ENCODE measurements at places on chromosomes 5 and 9.

DNA sequence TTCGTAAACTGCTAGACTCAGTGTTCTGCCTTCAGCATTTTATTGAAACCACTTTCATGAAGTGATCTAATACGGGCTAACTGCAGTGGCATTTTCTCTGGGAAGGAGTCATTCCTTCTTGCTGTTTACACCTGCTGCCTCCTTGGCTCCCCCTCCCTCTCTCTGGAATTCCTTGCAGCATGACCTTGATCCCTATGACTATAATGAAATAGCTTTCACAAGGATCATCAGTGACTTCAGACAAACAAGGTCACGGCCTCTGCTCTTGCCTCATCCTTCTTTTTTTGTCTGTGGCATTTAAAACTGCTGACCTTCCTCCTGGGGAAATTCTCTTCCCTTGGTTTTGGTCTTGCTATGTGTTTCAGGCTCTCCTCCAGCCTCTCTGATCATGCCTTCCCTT lies 90.2 kb downstream of the ZNF462 start:
- DNase-seq: no peak
- H3K27me3 ChIP-seq: no peaks in the 10 kb centered on the region
- H3K4me1 ChIP-seq: no peaks in the 10 kb centered on the region
- H3K4me3 ChIP-seq: no peak overlapping the region
- H3K36me3 ChIP-seq: no peaks in the 10 kb centered on the region

DNA sequence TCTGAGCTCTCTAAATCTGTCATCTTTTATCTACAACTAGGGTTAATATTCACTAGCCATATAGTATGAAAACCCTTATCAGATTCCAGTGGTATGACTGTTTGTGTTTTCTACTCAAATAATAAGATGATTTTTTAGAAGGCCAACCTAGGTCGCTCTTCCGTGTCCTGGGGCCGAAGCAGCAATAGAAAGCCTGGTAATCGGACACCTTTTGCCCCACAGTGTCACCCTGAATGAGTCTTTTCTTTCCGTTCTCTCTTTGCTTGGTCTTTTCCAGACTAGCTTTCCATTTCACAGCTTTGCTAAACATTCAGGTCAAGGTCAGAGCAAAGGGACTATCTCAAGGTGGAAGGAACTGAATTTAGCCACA lies 243.3 kb upstream of the ANKRD55 start:
- no peak for DNase-seq
- H3K36me3 ChIP-seq: no peaks in the 10 kb centered on the region
- no peak overlapping the region for H3K27ac ChIP-seq
- no peaks in the 10 kb centered on the region for H3K27me3 ChIP-seq
- no peak overlapping the region for H3K4me3 ChIP-seq
- peaks cover 32% of the 10 kb centered on the region for H3K4me1 ChIP-seq

DNA sequence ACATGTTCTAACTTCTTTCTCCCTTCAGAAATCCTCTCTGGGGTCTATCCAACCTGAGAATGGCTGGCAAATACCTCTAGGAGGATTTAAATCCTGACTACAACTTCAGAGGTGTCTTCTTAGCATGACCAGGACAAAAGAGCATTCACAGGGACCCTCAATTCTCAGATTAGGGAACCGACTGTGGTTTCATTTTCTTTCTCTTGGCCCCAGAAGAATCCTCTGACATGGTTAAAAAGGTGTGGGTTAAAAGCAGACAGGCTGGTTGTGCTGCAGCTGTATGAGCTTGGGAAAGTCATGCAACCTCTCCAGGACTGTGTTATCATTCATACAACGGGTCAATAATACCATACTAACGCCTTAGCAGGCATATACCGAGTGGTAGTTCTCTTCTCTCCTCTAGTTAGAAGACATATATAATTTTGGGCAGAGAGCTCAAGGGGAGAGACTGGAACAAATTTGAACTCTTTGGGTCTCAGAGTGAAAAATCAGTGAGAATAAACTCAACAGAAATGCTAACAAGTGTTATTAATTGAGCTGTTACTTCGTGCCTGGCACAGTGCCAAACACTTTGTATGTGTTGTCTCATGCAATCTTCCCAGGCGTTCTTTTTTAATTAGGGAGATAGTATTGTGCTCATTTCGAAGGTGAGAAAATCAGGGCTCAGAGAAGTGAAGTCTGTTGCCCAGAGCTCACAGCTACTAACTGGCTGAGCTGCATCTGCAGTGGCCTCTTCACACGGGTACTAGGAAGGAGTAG lies 35.2 kb downstream of the INSYN2B start:
- no peaks in the 10 kb centered on the region for H3K4me1 ChIP-seq
- no peak overlapping the region for H3K4me3 ChIP-seq
- no peaks in the 10 kb centered on the region for H3K36me3 ChIP-seq
- no peaks in the 10 kb centered on the region for H3K27me3 ChIP-seq

- H3K27ac ChIP-seq: no peak overlapping the region
- no peaks in the 10 kb centered on the region for H3K4me1 ChIP-seq
These were observed 5.6 kb downstream of the MYO10 start for GRCh38 chr5:16930496-16930895.

DNA sequence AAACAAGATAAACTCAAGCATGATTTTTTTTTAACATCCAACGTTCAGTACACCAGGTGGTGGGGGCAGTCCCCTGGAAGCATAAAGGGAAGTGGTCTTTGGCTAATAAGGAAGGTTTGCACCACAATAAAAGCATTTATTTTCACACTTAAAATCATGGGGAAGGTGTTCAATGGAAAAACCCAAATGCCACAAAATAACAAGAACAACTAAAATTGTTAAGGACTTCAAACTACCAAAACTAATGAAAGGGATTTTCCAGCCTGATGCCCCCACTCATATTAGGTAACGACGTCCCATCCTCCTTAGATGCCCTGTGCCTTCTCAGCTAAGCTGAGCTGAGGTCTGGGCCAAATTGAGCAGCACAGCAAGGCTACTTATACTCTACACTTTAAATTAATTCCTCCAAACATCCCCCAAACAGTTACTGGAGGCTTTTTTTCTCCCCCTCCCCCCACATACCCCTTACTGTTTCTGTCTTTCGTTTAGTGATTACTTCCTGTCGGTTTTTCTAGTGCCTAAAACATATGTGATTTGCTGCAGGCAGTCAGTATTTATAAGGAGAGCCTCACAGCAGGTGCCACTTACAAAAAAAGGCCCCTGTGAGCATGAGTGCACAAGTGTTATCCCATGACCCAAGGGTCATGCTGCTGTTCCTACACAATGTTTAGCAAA lies 259.7 kb upstream of the ZNF608 start:
- DNase-seq: no peak
- no peaks in the 10 kb centered on the region for H3K36me3 ChIP-seq
- no peak overlapping the region for H3K27ac ChIP-seq
- H3K4me1 ChIP-seq: no peaks in the 10 kb centered on the region

DNA sequence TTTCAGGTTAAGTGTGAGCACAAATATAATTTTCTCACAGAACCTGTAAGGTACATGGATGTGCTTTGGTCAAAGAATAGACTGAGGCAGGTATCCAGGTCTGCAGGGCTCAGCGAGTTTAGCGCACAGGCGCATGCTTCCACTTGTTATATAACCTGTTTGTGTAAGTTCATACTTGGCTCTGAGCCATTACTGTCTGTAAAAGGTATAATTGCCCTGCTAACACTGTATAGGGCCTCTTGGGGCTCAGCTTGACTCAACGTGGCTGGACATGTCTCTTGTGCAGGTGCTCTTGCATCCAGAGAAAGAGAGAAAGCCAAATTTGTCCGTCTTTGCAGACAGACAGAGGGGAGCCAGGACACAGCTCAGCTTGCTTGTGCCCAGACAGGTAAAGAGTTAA lies 759.6 kb downstream of the MTRR start:
- no peaks in the 10 kb centered on the region for H3K4me1 ChIP-seq
- no peak overlapping the region for H3K27ac ChIP-seq
- H3K4me3 ChIP-seq: no peak overlapping the region
- DNase-seq: no peak
- no peaks in the 10 kb centered on the region for H3K36me3 ChIP-seq
- no peaks in the 10 kb centered on the region for H3K27me3 ChIP-seq

GRCh38 chr5:79183617-79184016 lies 52.3 kb upstream of the JMY start:
- no peaks in the 10 kb centered on the region for H3K4me1 ChIP-seq
- no peak overlapping the region for H3K27ac ChIP-seq
- no peaks in the 10 kb centered on the region for H3K36me3 ChIP-seq
- H3K4me3 ChIP-seq: no peak overlapping the region
- H3K27me3 ChIP-seq: no peaks in the 10 kb centered on the region

DNA sequence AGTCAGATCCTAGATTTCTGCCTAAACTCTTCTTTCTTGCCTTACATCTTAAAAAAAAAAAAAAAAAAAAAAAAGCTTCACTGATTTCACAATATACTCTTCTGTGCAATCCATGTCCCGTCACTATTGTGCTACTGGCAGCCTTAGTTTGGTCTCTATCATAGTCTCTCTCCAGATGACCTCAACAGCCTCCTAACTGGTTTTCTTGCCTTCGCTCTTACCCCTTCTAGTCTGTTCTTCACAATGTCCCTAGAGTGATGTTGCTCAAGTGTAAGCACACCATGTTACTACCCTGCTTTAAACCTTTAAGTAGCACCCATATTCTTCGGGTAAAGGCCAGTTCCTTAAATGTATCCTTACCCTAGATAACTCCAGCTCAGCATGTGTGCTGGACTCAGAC lies 25.8 kb downstream of the CD180 start:
- DNase-seq: no peak
- peaks cover 34% of the 10 kb centered on the region for H3K4me1 ChIP-seq
- H3K27me3 ChIP-seq: no peaks in the 10 kb centered on the region
- H3K27ac ChIP-seq: no peak overlapping the region
- no peak overlapping the region for H3K4me3 ChIP-seq

DNA sequence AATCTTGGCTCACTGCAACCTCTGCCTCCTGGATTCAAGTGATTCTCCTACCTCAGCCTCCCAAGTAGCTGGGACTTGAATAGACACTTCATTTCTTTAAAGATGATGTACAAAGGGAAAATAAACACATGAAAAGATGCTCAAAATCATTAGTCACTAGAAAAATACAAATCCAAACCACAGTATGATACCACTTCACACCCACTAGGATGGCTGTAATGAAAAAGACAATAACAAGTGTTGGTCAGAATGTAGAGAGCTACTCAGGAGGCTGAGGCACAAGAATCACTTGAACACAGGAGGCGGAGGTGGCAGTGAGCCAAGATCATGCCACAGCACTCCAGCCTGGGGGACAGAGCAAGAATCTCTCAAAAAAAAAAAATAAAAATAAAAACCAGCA lies 13.0 kb downstream of the F2RL2 start:
- no peak overlapping the region for H3K4me3 ChIP-seq
- no peaks in the 10 kb centered on the region for H3K4me1 ChIP-seq
- peaks cover 13% of the 10 kb centered on the region for H3K36me3 ChIP-seq
- no peaks in the 10 kb centered on the region for H3K27me3 ChIP-seq

GRCh38 chr5:180119903-180120236 lies 48.3 kb upstream of the RNF130 start:
- H3K4me1 ChIP-seq: no peaks in the 10 kb centered on the region
- no peak overlapping the region for H3K4me3 ChIP-seq
- H3K27me3 ChIP-seq: no peaks in the 10 kb centered on the region
- H3K36me3 ChIP-seq: no peaks in the 10 kb centered on the region
- H3K27ac ChIP-seq: no peak overlapping the region
- DNase-seq: no peak

- no peaks in the 10 kb centered on the region for H3K36me3 ChIP-seq
- no peaks in the 10 kb centered on the region for H3K4me1 ChIP-seq
- no peak overlapping the region for H3K27ac ChIP-seq
These were observed 181.9 kb downstream of the CETN3 start for GRCh38 chr5:90227683-90228082.

DNA sequence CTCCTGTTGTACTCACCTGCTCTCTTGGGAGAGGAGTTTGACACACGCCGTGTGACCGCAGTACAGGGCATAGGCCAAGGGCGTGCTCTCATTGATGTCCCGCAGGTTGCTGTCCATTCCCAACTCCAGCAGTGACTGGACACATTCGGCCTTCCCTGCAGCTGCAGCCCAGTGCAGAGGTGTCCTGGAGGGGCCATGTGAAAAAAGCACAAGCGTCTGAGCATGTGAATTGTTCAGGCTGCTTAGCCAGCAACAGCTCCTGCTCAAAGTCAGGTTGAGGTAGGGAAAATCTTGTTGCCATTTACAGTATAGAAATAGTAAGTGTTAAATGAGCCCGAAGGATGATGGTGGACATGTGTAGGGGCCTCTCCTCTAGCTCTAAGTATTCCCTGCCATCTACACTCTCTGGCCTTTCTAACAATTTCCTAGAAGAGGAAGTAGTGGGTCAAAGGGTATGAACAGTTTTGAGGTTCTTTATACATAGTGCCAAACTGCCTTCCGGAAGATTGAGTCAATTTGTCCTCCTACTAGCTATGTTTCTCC lies 116.5 kb downstream of the ANKRD55 start:
- H3K36me3 ChIP-seq: no peaks in the 10 kb centered on the region
- no peaks in the 10 kb centered on the region for H3K27me3 ChIP-seq
- H3K4me3 ChIP-seq: no peak overlapping the region
- no peak overlapping the region for H3K27ac ChIP-seq

- peak overlapping the region; percentile 76 for H3K27ac ChIP-seq
- H3K4me1 ChIP-seq: peaks cover 38% of the 10 kb centered on the region
- DNase-seq: peak; percentile 54
- H3K27me3 ChIP-seq: no peaks in the 10 kb centered on the region
- H3K4me3 ChIP-seq: peak overlapping the region; percentile 79
- no peaks in the 10 kb centered on the region for H3K36me3 ChIP-seq
These were observed 1.0 kb downstream of the TLE4 start for GRCh38 chr9:79572608-79573411.

DNA sequence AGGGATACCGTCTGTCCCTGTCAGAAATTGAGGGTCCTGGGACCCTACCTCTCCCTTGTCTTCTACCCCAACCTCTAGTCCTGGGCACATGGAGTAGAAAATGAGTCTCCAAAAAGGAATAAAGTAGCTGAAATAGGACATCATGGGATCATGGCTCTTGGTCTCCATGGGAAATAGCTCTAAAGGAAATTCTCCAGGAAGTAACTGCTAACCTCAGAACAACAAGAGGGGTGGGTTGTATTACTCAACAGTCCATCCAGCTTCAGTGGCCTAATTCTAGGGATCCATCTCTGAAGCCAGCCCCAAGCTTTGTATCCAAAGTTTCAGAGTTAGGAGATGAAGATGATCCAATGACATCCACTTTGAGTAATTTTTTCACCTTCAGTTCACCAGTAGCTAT lies 11.0 kb upstream of the RUSC2 start:
- H3K27ac ChIP-seq: no peak overlapping the region
- H3K4me1 ChIP-seq: no peaks in the 10 kb centered on the region
- DNase-seq: no peak

- H3K27me3 ChIP-seq: no peaks in the 10 kb centered on the region
- DNase-seq: no peak
- no peaks in the 10 kb centered on the region for H3K4me1 ChIP-seq
- no peak overlapping the region for H3K27ac ChIP-seq
- no peaks in the 10 kb centered on the region for H3K36me3 ChIP-seq
These were observed 5.8 kb downstream of the ADAMTS19 start for GRCh38 chr5:129465776-129466344.

GRCh38 chr5:34043099-34043876 lies at the start of gene C1QTNF3:
Gene C1QTNF3 (minus strand): TSS chr5:34043213. CDS start chr5:34043125, 88 bp downstream.
- H3K4me1 ChIP-seq: peaks cover 9% of the 10 kb centered on the region
- no peak within 1 kb of the TSS for H3K4me3 ChIP-seq
- H3K27me3 ChIP-seq: no peaks in the 10 kb centered on the region

DNA sequence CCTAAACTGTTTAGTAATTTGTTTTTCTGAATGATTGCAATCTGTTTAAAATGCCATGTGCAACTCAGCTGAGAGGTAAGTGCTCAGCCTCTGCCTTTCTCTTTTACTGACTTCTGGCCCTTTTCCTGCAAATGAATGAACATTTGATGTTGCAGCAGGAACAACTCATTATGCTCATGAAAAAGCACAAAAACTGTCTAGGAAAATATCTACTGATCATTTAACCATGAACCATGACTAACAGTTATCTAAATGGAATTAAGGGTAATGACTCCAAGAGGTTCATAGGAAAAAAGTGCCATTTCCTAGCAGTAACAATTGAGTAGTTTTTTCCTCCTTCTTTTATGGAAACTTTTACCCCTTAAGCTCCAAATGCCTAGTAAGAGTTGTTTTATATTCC lies 70.6 kb upstream of the ANKH start:
- no peaks in the 10 kb centered on the region for H3K36me3 ChIP-seq
- H3K4me3 ChIP-seq: no peak overlapping the region
- H3K4me1 ChIP-seq: no peaks in the 10 kb centered on the region
